ENCODE measurements at places on chromosomes 3 and 15.
A peak's percentile ranks its signal among the peaks of the same experiment; 100 is the strongest.

DNA sequence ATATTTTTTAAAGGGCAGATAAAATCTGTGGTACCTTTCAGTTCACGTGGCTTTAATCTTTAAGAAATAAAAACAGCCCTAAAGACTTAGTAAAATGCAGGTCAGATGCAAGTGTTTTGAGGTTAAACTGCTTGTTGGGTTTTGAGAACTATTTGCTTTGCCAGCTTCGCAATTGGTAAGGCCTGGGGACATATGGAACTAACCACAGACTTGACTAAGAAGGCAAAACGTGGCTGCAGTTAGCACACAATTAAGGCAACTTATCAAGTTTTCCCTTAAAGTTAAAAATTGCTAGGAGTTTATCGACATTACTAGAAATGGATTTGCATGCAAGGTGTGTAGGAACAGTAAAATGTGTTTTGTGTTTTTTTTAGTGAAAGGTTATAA is 206.9 kb downstream of the ZNF385D start:
- no peak for DNase-seq

- DNase-seq = no peak
Measured at GRCh38 chr3:84444726-84445521, 513.9 kb upstream of the CADM2 start.

DNA sequence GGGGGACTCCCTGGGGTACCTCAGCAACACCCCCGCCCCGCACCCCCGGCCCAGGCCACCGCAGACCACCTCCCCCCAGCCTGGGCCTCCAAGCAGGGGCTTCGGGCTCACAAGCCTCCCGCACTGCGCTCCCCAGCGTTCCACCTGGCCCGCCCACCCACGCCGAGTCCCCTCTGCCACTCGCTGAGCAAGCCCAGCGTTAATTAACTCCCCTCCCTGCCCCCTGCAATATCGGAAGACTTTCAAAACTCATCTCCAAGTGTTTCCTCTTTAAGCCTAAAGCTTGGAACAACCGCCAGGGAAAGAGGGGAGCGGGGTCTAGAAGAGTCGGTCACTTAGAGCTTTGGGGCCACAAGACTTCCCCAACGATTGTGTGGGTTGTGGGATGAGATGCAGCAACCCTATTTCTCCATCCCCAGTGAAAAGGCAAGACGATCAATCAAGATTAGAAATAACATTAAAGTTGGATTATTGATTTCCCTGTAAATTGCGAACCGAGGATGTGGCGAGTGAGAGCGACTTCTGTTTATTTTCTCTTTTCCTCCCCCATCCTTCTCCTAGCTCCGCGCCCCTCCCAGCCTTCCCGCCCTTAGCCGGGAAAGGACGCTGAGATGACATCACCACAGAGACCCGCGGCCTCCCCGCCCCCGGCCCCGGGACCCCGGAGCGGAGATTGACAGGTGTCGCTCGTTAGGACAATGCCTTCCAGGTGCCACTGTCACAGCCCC is 30.2 kb downstream of the NR2F2 start:
- DNase-seq = no peak

- DNase-seq = no peak
Measured at GRCh38 chr3:193798051-193798450, 205.0 kb downstream of the OPA1 start.

DNA sequence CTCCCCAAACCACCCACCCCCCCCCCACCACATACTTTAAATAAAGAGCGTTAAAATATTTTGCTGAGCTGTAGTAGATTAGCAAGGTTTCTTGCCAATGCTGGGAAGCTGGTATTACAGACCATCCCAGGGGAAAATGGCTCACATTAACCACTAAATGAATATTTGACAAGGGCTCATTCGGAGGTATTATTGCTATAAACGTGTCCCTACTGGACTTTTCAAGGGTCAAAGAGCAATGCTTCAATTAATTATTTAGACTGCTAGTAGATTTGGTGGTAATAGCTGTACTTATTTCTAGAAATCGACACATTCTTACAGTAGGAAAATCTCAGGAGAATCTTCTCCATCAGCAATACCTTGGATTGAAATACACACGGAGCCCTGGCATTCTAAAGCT is 5.2 kb downstream of the SOX2 start:
- DNase-seq = no peak

GRCh38 chr3:156489462-156489911 is 65.4 kb downstream of the SSR3 start:
- no peak for DNase-seq

DNA sequence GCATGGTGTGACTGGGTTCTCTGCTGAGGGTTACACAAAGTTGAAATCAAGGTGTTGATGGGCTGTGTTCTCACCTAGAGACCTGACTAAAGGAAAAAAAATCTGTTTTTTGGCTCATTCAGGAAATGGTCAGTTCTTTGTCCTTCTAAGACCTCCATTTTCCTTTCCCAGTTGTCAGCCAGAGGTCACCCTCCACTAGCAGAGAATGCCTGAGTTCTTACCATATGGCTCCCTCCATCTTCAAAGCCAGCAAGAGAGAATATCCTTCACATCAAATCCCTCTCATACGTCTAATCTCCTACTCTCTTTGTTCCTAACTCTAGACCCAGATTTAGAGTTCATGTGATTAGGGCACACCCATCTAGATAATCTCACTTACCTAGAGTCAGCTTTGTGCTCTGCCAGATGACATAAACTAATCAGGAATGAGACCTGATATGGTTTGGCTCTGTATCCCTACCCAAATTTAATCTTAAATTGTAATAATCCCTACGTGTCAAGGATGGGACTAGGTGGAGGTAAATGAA is 19.4 kb downstream of the ANKRD28 start:
- no peak for DNase-seq

GRCh38 chr3:60578936-60579335 is 672.3 kb downstream of the FHIT start:
- no peak for DNase-seq

GRCh38 chr3:196920733-196921132 is 21.6 kb downstream of the NCBP2 start:
- no peak for DNase-seq

- DNase-seq = no peak
Measured at GRCh38 chr3:51392355-51393133, 1.5 kb downstream of the RBM15B start.

DNA sequence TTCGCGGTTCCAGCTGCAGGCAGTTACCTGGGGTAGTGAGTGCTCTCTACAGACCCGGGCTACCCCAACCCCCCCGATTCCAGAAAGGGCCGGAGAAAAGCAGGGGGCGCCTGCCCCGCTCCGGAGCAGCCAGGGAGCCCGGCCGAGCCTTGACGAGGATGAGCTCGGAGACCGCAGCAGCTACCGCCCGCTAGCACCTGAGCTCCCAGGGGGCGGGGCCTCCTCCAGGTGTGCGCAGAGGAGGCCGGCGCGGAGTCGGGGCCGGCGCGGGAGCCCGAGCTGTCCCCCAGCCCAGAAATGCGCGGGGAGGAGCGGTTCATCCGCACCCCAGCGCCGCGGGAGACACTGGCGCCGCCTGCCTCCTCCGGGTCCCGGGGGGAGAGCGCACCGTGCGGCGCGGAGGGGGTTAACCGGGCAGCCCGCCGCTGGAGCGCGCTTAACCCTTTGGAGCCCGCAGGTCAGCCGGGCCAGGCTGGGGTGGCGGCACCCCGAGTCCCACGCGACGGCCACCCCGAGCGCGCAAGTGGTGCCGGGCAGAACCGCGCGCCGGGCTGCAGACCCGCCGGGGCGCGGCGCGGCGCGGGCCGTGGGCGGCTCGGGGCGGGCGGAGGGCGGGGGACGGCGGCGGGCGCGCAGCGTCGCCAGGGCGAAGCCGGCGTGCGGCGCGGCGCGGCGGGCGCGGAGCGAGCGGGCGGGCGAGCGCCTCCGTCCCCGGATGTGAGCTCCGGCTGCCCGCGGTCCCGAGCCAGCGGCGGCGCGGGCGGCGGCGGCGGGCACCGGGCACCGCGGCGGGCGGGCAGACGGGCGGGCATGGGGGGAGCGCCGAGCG is at the start of gene CACNA1D:
CACNA1D (plus strand) TSS at position 649 of the 829 bp plus-strand sequence. CDS start 556 bp downstream, outside the sequence.
- DNase-seq = no peak

- peak; percentile 83 for DNase-seq
Measured at GRCh38 chr3:4825436-4826236, 153.6 kb upstream of the BHLHE40 start.

- no peak for DNase-seq
Measured at GRCh38 chr3:97863031-97863430, 41.2 kb downstream of the CRYBG3 start.

- DNase-seq = no peak
Measured at GRCh38 chr3:127888564-127889107, 26.4 kb upstream of the KBTBD12 start.

DNA sequence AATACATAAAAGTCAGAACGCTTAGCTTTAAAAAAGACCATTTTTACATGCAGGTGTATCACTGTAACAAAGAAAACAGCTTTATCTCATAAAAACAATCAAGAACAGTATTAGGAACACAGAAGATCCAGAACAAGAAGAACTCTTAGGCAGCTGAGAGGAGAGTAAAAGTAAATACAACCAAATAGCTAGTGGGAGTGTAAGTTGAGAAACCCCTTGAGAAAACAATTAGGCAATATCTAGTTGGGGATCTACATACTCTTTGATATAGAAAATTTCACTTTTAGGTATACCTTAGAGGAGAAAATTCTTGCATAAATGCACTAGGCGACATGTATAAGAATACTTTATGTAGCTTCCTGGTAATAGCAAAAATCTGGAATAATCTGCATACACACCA is 7.5 kb downstream of the TMF1 start:
- no peak for DNase-seq

DNA sequence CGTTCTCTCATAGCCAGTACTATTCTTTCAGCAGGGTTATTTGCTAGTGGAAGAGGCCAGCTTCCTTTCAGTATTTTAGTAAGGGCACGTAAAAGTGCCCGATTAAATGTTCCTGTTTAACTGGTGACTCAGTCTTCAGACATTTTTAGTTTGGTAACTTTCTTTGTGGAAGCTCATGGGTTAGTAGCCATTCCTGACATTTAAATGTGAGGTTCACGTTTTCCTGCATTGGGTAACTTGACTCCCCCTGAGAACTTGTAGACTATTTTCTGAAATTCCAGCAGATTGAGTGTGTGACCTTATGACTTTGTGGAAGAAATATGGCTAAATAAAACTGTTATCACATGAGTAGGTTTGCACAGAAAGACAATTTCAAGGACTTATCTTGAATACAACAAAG is 16.9 kb downstream of the ABHD2 start:
- DNase-seq = no peak

DNA sequence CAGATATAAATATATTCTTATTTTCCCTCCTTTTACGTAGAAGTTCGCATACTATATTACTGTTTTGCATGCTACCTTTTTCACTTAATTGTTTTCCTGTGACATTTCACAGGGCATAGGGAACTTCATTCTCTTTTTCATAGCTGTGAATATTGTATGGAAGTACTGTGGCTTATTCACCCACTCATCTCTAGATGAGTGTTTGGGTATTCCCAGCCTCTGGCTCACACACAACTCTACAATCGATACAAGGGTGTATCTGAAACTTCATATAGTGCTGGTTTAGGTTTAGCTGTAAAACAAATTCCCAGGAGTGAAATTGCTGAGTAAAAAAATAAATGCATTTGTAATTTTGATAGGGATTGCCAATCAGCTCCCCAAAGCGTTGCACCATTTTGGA is 55.3 kb upstream of the MAGI1 start:
- no peak for DNase-seq

DNA sequence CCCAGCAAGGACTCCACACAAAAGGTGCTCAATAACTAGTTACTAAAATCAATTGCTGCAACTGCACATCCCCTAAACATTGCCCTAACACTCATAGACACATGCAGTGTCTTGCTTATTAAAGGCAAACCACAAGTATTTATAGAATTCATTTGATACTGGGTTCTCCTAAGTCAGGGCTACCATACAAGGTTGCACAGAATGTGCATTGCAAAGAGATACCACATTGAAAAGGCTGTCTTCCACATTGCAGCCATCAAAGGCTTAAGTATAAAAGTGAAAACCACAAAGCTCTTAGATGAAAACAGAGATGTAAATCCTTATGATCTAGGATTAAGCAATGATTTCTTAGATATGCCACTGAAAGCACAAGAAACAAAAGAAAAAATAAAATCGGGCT is 33.6 kb upstream of the TOPAZ1 start:
- no peak for DNase-seq

- DNase-seq = no peak
Measured at GRCh38 chr15:75989875-75990274, 22.3 kb downstream of the NRG4 start.

DNA sequence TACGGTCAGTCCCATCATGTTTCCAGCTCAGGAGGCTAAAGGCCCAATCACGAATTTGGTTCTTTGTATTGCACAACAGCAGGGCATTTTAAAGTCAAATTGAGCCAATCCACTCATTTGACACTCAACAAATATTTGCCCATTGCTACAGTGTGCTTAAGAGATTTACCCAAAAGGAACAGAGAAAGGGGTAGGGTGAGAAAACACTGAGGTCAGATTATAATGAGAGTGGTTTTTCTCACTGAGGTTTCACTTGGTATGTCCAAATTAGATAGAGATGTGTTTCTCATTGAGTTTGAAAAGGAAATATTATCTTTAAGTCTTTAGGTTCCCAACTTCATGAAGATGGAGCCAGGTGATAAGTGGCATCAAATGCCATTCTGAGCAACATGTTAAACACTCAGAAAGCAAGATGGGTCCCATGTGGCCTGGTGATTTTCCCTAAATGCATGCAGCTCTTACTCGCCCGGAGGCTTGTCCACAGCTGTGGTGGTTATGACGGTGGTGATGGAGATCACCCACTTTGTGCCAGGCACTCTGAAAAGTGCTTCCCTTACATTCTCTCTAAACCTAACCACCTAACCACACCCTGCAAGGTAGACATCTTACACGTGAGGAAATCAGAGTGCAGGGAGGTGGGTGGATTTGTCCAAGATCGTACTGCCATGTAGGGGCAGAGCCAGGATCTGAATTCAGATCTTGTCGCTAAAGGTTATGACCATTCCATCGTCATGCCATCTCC is 31.2 kb upstream of the USP3 start:
- DNase-seq = no peak

DNA sequence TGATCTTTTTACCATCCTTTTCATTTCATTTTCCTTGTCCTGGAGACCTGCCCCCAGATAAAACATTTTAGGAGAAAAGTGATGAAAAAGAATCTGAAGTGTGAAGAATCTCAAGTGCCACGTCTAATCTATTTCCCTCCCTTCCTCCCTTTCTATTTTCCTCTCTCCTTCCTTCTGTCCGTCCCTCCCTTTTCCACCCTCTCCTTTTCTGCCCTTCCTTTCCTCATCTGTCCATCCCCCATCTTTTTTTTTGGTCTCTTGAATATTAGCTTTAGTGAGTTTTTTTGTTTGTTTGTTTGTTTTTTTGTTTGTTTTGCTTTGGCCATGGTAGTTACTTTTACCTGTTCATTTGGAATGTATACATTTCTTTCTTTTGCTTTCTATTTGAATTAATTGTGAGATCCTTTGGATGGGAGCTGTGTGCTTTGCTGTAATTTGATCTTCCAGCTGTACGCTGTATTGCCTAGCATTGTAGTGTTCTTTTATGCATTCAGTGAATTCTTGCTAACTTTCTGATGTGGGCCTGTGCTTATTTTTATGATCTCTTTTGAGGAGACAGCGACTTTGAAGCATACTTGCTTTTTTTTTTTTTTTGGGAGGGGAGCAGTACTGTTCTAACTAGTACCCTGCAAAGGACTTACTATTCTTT is 19.2 kb downstream of the CDIN1 start:
- no peak for DNase-seq
